ENCODE measurements at places on chromosomes 16 and 17.

DNA sequence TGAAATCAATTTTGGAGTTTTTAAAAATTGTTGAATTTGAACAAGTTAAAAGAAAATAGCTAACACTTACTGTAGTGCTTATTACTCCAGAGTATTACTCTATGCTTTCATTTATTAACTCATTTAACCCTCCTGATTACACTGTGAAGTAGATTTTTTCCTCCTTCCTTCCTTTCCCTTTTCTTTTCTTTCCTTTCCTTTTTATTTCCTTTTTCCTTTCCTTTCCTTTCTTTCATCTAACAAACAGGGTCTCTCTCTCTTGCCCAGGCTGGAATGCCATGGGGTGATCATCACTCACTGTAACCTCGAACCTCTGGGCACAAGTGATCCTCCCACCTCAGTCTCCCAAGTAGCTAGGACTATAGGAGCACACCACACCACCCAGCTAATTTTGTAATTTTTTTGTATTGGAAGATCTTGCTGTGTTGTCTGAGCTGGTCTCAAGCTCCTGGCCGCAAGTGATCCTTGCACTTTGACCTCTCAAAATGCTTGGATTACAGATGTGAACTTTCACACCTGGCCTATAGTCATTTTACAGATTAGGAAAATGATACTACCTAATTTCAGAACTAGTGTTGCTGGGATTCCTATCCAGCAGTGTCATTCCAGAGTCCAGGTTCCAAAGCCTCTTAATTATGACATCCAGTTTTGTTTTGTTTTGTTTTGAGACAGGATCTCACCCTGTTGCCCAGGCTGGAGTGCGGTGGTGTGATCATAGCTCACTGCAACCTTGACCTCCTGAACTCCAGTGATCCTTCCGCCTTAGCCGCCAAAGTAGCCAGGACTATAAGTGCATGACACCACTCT is 59.9 kb downstream of the TAOK1 start:
- no peak for DNase-seq

GRCh38 chr17:78828470-78829185 is 12.0 kb downstream of the USP36 start:
- DNase-seq: no peak

GRCh38 chr17:73960469-73960868 is 243.0 kb upstream of the RPL38 start:
- DNase-seq: no peak

DNA sequence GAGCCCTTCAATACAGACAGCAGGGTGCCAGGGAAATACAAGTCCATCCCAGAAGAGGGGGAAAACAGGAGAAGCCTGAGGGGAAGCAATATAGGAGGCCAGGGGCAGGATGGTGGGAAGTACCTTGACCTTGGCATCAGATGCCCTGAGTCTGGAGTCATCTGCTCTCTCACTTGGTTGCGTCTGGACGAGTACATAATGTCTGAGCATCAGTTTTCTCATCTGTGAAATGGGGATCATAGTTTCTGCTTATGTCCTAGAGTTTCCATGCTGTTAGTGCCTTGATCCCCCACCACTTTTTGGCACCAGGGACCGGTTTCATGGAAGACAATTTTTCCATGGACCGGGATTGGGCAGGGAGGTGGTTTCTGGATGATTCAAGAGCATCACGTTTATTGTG is 2.3 kb downstream of the STAT5A start:
- DNase-seq: no peak

- no peak for DNase-seq
Measured at GRCh38 chr16:23131436-23131835, 17.8 kb downstream of the USP31 start.

DNA sequence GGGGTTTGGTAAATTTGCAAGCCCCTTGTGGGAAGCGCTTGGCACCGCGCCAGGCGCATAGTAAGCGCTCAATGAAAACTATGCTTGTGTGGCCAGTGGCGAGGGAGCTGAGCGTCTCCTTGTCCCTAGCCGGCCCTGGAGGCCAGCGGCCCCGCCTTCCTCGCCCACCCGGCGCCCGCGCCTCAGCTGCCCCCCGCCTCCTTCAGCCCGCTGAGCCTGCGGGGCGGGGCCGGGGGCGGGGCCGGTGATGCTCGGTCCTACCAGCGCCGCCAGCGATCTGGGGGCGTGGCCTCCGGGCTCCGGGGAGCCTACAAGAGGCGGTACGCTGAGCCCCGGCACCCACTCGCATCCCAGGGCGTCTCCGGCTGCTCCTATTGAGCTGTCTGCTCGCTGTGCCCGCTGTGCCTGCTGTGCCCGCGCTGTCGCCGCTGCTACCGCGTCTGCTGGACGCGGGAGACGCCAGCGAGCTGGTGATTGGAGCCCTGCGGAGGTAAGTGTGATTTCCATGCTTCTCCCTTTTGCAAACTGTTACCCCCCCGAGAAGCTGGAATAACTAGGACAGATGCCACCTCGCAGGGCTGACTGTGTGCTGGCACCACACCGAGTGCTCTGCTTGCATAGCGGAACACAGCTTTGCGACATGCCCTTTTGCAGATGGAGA is at the start of gene CRISPLD2:
Gene CRISPLD2 (plus strand): TSS at position 342 of the 661 bp plus-strand sequence. CDS start 18,511 bp downstream, outside the sequence.
- DNase-seq: peak; percentile 40

DNA sequence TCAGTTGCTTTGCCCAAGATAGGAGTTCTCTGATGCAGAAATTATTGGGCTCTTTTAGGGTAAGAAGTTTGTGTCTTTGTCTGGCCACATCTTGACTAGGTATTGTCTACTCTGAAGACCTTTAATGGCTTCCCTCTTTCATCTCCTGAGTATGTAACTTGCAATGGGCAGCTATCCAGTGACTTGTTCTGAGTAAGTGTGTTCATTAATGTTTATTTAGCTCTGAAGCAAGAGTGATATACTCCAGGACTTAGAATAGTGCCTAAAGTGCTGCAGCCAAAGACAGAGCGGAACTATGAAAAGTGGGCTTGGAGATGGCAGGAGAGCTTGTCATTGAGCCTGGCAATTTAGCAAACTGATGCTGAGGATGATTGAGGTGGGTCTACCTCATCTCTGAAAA is 8.8 kb upstream of the TANGO6 start:
- DNase-seq: no peak

DNA sequence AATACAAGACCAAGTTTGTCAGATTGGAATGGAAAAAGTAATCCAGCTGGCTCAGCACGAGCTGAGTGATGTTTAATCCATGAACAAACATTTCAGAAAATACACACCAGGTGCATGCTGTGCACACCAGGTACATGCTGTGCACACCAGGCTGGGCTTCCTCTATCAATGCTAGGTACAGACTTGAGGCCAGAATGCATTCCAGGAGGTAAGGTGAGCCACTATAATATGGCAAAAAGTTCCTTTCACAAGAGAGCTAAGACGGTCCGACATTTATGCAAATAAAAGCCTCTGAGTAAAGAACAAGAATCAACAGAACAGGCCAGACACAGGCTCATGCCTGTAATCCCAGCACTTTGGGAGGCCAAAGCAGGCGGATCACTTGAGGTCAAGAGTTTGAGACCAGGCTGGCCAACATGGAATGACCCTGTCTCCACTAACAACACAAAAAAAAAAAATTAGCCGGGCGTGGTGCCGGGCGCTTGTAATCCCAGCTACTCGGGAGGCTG is 128.2 kb downstream of the ZNF778 start:
- DNase-seq: no peak

GRCh38 chr16:27085182-27085581 is 18.5 kb downstream of the C16orf82 start:
- DNase-seq: no peak

GRCh38 chr16:66044089-66044488 is 322.4 kb upstream of the CDH5 start:
- no peak for DNase-seq

DNA sequence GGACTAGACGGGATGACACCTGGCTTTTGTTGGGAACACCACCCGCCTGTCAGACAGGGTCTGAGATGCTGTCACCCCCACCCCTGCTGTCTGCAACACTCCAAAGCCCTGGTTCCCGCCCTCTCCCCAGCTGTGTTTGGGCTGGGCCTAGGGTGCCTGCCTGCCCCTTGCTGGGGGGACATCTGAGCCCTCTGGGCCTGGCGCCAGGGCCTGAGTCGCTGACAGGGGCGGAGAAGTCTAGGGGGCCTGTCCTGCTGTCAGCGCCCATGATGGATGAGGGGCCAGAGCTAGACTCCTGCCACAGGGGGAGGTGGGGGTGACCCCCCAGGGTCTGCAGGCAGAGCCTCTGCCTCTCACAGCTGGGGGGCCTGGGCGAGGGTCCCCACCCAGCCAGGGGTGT is 7.6 kb upstream of the PKMYT1 start:
- no peak for DNase-seq

- DNase-seq: no peak
Measured at GRCh38 chr16:71666928-71667707, 41.1 kb downstream of the MARVELD3 start.

GRCh38 chr16:1564325-1564724 is 30.9 kb downstream of the TMEM204 start:
- no peak for DNase-seq

GRCh38 chr17:8163978-8164814 is 1.4 kb upstream of the VAMP2 start:
- DNase-seq: no peak

- DNase-seq: no peak
Measured at GRCh38 chr17:57638284-57638683, 106.8 kb downstream of the CCDC182 start.

GRCh38 chr17:78925234-78925633 is at the start of gene TIMP2:
TSS of gene TIMP2 (minus strand) at chr17:78925387. CDS start at chr17:78925088, 299 bp downstream.
- DNase-seq: no peak

GRCh38 chr17:28131599-28131998 is 89.1 kb downstream of the NLK start:
- no peak for DNase-seq

DNA sequence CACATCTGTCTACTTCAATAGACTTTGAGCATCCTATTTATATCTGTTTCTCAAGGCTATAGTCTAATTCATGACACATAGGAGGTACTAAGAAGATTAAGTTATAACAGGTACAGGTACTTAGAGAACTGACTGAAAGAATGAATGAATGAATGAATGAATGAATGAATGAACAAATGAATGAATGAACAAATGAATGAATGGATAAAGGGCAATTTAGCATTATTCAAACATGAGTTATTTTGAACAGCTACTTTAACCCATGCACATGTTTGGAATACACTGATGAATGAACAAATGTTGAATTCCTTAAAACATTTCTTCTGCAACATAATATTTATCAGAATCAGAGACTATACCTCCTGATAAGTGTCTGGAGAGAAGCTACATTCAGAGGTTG is 1165.6 kb upstream of the CDH8 start:
- DNase-seq: no peak

- no peak for DNase-seq
Measured at GRCh38 chr16:55655381-55655896, 349 bp upstream of the SLC6A2 start.

DNA sequence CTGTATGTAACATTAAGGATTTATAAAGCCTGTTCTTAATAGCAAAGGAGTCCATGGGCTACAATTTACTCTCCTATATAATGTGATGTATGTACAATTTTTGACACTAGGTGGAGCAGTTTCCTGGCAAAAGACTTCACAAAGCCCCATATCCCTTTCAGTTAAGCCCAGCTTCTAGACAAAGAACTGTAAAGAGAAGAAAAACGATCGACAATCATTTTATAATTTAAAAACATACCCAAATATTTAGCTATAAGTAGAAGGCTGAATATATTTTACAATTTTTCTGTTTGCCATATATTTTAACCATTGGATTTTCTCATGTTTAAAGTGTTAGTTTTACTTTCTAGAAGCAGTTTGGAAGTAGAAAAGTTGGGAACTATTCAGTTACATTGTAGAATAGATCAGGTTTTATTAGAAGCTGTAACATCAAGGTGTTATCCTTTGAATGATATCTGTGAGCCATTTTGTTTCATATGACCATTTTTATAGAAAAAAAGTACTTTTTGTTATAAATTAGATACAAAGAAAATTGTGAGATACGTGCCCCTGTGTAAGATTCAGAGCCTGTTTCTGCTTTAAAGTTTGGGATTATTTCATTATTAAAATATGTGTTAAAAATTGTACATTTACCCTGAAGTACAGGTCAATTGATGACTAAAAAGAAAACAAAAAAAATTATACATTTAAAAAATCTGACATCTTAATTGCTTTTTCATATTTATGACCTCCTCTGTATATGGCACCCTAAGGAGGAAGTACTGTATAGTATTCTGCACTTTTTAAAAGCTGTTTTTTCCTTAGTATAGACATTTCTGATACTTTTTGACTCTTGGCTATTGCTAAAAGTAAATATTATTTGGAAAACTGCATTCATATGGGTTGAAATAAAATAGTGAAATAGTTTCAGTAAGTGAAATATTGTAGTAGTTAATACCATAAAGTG is 46.3 kb downstream of the VMP1 start:
- no peak for DNase-seq

GRCh38 chr16:8964462-8964861 is 756 bp upstream of the USP7 start:
- no peak for DNase-seq

DNA sequence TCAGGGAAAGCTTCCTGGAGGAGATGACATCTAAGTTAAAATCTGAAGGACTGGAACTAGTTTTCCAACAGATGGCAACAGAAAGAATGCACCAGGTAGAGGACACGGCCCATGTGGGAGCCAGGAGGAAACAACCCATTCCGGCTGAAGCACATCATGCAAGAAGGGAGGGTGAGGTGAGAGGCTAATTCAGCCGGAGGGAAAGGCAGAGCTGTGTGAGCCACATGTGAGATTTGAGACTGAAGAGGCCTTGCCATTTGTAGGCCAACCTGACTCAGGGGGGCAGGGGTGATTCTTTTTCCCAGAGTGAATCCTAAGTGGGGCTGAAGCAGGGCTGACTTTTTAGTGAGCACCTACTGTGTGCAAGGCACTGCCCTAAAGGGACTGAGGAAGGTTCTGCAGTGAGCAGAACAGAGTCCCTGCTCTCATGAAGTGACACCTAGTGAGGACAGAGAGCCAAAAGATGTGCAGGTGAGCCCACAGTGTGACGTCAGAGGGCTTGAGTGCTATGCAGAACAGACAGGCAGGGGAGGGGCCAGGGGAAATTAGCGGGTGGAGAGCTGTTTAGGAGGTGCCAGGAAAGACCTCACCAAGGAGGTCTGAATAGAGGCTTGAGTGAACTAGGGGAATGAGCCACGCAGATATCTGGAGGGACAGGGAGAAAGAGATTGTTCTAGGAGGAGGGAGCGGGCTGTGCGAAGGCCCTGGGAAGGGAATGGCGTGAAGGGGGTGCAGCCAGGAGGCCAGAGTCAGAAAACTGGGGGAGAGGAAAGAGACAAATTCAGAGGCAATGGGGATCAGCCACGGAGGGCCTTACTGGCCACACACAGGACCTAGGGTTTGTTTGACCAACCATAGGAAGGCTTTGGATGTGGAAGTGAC is 19.8 kb upstream of the IL21R start:
- no peak for DNase-seq

DNA sequence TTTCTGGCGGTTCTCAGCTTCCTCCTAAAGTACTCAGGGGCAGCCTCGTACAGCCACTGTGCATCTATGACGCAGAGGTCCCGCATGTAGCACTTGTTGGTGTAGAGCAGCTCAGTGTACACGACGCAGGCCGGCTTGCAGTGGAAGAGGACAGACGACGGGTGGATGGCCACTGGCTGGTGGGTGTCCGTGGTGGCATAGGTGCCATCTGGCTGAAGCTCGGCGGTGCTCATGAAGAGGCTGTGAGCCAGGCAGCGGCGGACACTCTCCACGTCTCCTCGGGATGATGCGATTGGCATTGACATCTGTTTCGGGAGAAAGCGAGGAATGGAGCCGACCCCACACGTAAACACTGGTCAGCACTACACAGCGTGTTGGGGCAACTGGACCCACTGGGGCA is 5.3 kb upstream of the C1QBP start:
- no peak for DNase-seq

Measured in activated naive CD4-positive, alpha-beta T cell (primary cell).